MCF 10A (cell line): ENCODE measurements at places on chromosomes 4 and X. TPM values are rescaled to one million over a fixed set of nuclear protein-coding genes. Genes with fewer than 3 reads are reported as not detected.

The SPANXC gene
- not detected in 2 replicates for total RNA-seq

GRCh38 chr4:128393101-128393704 lies 105.6 kb upstream of the PGRMC2 start:
- H3K27me3 ChIP-seq = no peaks in the 10 kb centered on the region
- no peaks in the 10 kb centered on the region for H3K36me3 ChIP-seq
- no peak overlapping the region for H3K27ac ChIP-seq
- H3K4me3 ChIP-seq = no peak overlapping the region
- no peak for DNase-seq

DNA sequence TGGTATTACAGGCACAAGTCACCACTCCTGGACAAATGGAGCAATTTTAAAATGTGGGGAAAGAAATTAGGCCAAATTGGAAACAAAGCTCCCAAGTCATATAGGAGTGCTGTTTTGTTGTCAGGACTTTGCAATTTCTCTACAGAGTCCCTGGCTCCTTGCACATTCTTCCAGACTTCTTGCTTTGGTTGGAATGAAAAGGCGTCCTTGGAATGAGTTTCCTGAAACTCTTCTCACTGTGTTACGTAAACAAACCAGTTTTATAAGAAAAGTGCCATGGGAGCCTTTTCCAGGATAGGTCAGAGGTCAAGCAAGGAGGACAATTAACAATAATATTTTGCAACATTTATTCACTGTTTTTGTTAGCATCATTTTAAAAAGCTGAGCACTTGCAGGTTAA lies 32.4 kb upstream of the KIT start:
- H3K36me3 ChIP-seq = no peaks in the 10 kb centered on the region
- peaks cover 11% of the 10 kb centered on the region for H3K27me3 ChIP-seq
- no peak overlapping the region for H3K4me3 ChIP-seq
- no peaks in the 10 kb centered on the region for H3K4me1 ChIP-seq
- no peak overlapping the region for H3K27ac ChIP-seq

GRCh38 chr4:2714061-2714770 lies 41.9 kb downstream of the TNIP2 start:
- no peak for DNase-seq
- peaks cover 76% of the 10 kb centered on the region for H3K36me3 ChIP-seq
- no peak overlapping the region for H3K4me3 ChIP-seq
- H3K27ac ChIP-seq = no peak overlapping the region
- H3K4me1 ChIP-seq = no peaks in the 10 kb centered on the region

The RNF150 gene
- 0.32 and 0.44 TPM in 2 replicates for total RNA-seq

The DOK7 gene
- 1.1 and 5.3 TPM in 2 replicates for total RNA-seq

- H3K36me3 ChIP-seq = no peaks in the 10 kb centered on the region
- H3K4me1 ChIP-seq = peaks cover 8% of the 10 kb centered on the region
- peaks cover 22% of the 10 kb centered on the region for H3K27me3 ChIP-seq
- peak overlapping the region; percentile 26 for H3K4me3 ChIP-seq
These were observed 13.6 kb upstream of the HELT start for GRCh38 chr4:185004562-185005218.

GRCh38 chrX:14896273-14896672 lies 23.1 kb downstream of the MOSPD2 start:
- peak overlapping the region; percentile 33 for H3K27ac ChIP-seq
- H3K4me3 ChIP-seq = no peak overlapping the region
- H3K27me3 ChIP-seq = peaks cover 25% of the 10 kb centered on the region
- H3K4me1 ChIP-seq = no peaks in the 10 kb centered on the region
- peaks cover 16% of the 10 kb centered on the region for H3K36me3 ChIP-seq

DNA sequence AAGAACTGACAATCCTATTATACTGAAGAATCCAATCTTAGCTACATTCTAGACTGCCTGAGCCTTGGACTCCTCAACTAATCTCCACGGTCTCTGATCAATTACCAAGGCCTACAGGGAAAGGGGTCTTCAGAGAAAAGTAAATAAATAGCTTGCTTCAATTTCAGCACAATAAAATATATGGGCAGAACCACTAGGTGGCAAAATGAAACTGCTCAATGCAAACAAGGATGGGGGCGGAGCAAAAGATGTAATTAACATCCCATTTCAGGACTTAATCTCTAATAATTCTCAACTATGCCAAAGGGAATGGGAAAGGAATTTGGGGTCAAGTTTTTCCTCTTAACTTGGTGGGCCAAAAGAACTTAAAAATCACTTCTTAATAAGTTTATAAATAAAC lies 78.4 kb upstream of the MAP3K15 start:
- H3K4me1 ChIP-seq = no peaks in the 10 kb centered on the region
- H3K27ac ChIP-seq = no peak overlapping the region
- H3K36me3 ChIP-seq = peaks cover 6% of the 10 kb centered on the region
- H3K27me3 ChIP-seq = peaks cover 31% of the 10 kb centered on the region
- DNase-seq = peak; percentile 64

GRCh38 chr4:176123710-176124407 lies 58.2 kb downstream of the WDR17 start:
- peak overlapping the region; percentile 12 for H3K27ac ChIP-seq
- peaks cover 5% of the 10 kb centered on the region for H3K4me1 ChIP-seq
- no peak overlapping the region for H3K4me3 ChIP-seq
- peak; percentile 45 for DNase-seq
- no peaks in the 10 kb centered on the region for H3K27me3 ChIP-seq

DNA sequence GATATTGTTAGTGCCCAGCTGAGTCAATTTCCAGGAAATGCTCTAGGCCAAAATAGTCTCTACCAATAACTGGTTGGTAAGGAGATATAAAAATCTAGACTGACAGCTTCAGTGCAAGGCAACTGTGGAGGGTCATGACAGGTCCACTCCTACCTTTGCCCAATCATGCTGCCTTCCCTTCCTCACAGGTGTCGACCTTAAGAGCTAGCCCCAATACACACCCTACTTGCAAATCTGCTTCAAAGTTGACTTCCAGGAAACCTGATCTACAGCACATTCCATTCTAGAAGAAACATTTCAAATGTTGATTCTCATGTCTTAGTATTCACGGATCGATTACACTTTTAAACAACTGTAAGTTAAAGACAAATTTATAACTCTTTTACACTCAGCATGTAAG lies 1455.5 kb downstream of the TECRL start:
- DNase-seq = no peak
- no peaks in the 10 kb centered on the region for H3K27me3 ChIP-seq
- no peak overlapping the region for H3K4me3 ChIP-seq
- peaks cover 5% of the 10 kb centered on the region for H3K4me1 ChIP-seq
- H3K36me3 ChIP-seq = no peaks in the 10 kb centered on the region

The FGFR3 gene
- 2.5 and 6.5 TPM in 2 replicates for total RNA-seq

DNA sequence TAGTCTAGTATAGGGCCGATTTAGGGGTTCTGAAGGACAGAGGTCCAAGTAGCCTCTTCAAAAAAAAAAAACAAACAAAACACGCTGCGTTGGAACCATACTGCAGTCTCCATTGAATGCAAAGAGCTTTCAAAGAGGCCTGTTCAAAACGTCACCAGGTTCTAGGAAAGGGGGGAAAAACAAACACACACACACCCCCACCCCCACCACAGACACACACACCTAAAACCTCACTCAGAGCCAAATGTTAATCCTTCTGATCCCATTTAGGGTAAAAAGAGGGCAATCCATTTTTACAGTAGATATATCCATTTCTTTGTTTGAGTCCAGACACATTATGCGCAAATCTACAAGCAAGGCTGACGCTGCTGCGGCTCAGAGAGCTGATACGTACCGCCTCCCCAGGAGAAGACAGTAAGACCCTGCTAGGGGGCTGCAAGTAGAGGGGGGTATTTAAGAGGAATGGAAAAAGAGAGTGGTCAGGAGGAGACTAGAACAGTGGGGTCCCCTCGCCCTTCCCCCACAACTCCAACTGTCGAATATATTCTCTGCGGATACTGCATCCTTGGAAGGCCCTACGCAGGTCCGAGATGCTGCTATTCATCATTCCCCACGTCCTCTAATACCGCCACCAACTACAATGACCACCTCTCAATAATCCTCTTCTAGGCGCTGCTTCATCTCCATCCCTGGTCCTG lies 1.3 kb downstream of the NKRF start:
- H3K27ac ChIP-seq = peak overlapping the region; percentile 36
- peak overlapping the region; percentile 88 for H3K4me3 ChIP-seq
- H3K4me1 ChIP-seq = peaks cover 4% of the 10 kb centered on the region
- peaks cover 4% of the 10 kb centered on the region for H3K36me3 ChIP-seq
- no peaks in the 10 kb centered on the region for H3K27me3 ChIP-seq

The XPNPEP2 gene
- total RNA-seq = not detected in 2 replicates

The PRIMPOL gene
- total RNA-seq = 19.2 and 20.7 TPM in 2 replicates
